CD4-positive, alpha-beta T cell treated with Interferon gamma for 1 hour (primary cell): ENCODE measurements at places on chromosomes 2 and 18.
A peak's percentile ranks its signal among the peaks of the same experiment; 100 is the strongest.

DNA sequence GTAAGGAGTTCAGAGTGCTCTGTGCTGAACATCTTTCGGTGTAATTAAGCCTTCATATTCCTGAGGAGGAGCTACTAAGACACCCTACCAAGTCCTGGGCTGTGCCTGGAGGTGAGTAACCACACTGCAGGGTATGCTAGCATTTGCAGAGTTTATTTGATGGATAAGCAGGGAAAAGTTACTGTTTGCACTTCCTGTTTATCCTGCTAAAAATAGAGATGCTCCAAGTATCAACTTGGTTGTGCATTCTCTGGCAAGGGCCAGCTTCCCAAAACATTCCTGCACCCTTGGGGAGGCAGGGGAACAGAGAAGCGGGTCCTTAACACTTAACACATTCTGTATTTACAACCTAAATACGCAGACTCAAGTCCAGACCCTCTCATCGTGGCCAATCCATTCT, 49.8 kb downstream of the PARD6G start:
- no peak for DNase-seq

GRCh38 chr2:70046534-70046933, 40.7 kb upstream of the PCBP1 start:
- peak; percentile 39 for DNase-seq

- no peak for DNase-seq
These were observed 200.8 kb upstream of the SIX3 start for GRCh38 chr2:44740678-44741077.

- DNase-seq = no peak
These were observed 8.3 kb downstream of the KCNF1 start for GRCh38 chr2:10919771-10920621.

DNA sequence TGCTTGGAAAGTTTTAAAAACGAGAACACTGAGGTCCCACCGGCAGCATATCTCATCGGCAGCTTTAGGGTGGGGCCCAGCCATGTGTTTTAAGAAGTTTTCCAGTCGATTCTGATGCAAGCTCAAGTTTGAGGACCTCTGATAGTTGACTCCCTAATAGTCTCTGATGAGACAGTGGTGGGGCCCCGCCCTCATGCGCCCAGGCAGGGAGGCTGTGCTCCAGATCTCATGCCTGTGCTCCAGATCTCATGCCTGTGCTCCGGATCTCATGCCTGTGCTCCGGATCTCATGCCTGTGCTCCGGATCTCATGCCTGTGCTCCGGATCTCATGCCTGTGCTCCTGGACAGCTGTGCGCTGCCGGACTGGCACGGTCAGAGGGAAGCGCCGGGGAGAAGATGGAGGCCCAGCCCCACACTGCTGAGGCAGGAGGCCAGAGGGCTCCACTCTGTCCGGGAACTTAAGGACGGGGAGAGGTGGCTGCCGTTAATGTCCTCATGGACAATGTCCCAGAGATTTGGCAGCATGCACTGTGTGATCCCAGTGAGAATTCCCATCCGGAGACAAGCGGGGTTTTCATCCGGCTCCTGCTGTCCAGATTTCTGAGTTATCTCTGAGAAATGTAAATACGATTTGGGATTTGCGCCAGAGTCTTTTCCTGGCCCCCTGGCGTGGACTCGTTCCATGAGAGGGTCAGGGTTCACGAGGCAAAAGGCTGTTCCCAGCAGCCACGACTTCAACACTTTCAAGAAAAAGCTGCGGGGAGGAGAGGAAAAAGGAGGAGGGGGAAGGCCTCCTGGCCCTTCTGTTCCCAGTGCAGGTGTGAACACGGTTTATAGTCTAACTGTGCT, 9.4 kb upstream of the COLEC11 start:
- no peak for DNase-seq

- no peak for DNase-seq
These were observed 58.6 kb downstream of the ADCYAP1 start for GRCh38 chr18:963276-963675.

DNA sequence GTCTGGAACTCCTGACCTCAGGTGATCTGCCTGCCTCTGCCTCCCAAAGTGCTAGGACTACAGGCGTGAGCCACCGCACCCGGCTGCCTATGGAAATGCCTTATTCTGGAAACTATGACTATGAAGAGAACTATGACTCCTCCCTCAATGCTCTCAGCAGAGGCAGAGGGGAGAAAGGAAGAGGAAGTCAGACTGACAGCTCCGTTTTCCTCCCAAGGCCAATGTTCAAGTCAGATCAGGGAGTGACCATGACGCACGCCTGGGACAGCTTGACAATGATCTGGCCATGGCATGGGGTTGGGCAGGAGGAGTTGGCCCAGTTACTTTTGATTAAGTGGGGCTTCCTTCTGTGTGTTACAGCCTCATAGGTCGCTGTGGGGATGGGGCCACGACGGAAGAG, 44.3 kb upstream of the MRPL33 start:
- peak; percentile 17 for DNase-seq

DNA sequence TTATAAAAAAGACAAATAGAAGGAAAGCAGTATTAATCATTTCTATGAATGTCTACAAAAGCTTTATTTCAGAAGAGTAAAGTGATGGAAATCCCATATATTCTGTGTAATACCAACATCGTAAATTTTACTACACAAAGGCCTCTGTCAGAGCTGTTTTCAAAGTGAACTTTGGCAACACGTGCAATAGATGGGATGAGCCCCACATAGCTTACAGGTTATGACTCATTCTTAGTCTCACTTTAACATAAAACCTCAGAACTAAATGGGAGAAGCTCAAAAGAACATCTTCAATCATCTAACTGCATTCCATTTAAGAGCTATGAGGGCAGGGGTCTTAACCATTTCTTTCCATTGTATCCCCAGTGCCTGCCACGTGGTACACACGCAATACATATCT, 11.5 kb downstream of the VPS4B start:
- no peak for DNase-seq

GRCh38 chr2:71788186-71788525, 334.8 kb downstream of the DYSF start:
- DNase-seq = no peak

- DNase-seq = no peak
These were observed 506.8 kb upstream of the ZEB2 start for GRCh38 chr2:145026456-145027455.

DNA sequence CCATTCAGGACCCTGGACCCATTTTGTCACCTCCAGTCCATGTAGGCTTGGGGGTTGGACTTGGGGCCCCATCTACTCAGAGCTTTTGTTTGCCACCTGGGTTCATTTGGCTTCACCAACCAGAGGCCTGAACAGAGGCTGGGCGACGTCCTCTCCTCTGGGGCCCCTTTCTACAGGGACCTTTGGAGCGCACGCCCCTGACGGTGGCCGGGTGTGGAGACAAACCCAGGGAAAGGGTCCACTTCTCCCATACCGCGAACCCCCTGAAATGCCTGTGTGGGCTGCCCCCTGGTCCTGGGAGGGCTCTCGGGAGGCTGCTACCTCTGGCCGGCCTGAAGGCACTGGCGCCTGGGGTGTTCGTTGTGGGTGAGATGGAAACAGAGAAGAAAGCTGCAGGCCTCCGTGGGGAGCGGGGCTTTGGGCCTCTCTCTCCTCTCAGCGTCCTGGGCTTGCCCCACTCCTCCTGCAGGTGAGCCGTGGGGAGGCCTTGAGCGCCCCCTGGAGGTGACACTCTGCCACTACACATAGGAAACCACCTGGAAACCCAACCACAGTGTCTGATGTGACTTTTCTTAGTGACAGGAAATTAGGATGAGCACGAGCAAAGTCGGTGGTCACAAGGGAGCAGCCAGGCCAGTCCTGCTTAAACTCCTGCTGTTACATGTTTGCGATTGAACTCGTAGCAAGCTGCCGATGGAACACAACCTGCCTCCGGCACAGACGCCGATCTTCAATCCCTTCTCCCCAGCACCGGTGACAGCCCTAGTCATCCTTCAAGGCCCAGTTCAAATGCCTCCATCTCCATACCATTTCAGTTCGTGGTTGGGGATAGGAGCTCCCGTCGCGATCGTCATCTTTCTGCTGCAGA, 12.0 kb upstream of the NTSR2 start:
- DNase-seq = peak; percentile 8

- no peak for DNase-seq
These were observed 166.2 kb upstream of the MAP3K20 start for GRCh38 chr2:172909454-172909853.

- DNase-seq = no peak
These were observed 261.3 kb downstream of the MBD5 start for GRCh38 chr2:148282201-148282600.

DNA sequence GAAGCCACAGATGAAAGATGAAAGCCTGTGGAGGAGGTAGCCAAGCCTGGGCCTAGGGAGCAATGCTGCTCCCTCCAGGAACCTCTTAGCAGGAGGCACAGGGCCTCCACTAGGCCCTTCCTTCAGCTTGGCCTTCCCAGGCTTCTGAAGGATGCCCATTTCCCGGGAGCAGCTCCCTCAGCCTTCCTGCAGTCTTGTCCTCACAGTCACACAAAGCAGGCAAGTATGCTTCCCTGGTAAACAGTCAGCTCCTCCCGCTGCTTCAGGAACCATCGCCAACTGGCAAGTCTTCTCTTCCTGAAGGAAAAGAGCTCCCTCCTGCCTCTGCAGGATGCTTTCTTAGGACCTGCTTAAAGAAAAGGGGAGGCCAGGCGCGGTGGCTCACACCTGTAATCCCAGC, 53.2 kb downstream of the SMAD7 start:
- no peak for DNase-seq

DNA sequence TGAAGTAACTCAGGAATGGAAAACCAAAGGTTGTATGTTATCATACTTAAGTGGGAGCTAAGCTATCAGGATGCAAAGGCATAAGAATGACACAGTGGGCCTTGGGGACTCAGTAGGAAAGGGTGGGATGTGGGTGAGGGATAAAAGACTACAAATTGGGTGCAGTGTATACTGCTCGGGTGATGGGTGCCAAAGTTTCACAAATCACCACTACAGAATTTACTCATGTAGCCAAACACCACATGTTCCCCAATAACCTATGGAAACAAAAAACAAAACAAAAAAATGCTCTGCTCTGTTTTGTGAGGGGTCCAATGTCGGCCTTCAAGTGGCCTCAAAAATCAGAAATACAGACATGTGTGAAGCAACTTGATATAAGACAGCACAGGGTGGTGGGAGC, 8.9 kb upstream of the RNF144A start:
- no peak for DNase-seq

- DNase-seq = no peak
These were observed 504.8 kb downstream of the PIK3C3 start for GRCh38 chr18:42459873-42460272.

GRCh38 chr2:165067643-165068486, 112.5 kb upstream of the SLC38A11 start:
- no peak for DNase-seq

DNA sequence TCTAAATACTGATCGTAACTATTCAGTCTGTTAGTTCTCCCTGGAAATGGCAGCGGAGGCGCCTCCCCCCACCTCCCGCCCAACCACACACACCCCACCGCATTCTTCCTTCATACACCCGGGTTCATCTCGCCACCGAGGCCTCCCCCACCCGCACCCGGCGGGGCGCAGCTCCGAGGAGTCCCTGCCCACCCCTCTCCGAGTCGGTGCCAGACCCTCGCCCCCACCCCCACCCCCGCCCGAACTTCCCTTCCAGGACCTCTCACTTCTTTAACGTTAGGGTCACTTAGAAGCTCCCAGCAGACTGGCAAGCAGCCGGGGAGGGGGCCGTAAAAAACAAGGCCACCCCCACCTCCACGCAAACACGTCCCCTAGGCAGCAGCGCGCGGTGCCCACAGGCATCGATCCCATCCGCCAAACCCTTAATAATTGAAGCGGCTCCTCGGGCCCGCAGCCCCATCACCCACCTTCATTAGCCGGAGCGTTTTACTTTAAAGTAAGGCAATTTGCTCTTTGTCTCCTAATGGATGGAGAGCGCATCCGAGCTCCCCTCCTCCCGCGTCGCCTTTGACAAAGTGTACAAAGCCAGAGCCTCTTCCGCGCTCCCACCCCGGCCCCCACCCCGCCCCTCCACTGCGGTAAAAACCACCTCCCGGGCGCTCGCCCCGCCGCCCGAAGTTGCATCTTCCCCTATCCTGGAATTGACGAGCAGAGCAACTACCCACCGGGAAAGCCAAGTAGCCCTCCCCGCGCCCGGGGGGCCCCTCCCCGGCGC, 624 bp downstream of the ZNF516 start:
- no peak for DNase-seq

DNA sequence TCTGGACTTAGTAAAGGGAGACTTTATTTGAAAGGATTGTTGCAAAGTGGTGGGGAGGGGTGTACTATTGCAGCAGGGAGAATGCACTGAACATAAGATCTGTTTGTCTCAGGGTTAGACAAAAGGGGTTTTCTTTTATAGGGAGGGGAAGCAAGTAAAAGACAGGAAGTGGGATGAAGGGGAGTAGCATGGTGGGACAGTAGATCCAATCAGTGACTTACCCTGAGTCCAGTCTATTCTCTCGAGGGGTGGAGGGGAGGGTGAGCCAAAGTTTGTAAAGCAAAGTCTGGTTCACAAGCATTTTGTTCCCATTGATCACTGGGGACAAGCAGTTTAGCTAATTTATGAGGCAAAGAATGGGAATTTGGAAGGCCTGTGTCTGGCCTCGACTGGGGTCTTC, 35.0 kb upstream of the CYP27C1 start:
- no peak for DNase-seq

DNA sequence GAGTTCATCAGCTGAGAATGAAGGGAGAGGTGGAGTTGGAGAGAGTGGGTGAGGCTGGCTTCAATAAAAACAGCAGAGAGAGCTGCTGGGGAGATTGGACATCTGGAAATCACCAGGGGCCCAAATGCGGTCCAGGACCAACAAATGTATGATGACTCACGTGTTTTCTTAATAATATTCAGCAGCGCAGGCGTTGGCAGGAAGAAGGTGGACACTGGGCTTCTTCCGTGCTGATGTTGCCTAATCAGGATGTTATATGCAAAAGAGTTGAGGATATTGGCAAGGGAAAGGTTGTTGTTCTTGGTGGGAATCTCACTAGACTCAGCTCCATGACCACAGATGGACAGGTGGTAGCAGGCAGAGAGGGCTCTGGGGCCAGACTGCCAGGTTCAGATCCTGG, 12.8 kb upstream of the PLA2R1 start:
- DNase-seq = no peak

DNA sequence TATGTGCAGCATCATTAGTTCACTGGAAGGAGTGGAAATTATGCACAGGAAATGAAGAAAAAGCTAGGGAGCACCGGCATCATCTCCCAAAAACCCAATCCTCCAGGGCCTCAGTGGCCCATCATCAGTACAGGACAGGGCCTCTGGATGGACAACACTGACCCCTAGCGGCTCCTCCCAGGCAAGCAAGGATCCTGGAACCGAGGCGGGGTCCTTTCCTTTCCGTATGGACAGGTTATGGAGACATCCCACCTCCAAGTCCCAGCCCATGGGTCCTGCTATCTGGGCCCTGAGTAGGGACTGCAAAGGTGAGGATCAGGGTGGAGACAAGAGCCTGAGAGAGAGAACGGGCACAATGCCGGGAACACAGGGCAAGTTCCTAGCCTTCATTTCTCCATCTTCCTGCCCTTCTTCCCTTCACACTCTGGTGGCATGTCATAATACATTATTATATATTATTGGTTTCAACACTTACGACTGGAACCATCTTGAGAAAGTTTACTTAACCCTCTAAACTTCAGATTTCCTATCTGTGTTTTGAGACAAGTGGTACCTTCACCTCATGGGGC, 68.2 kb downstream of the ZNF516 start:
- no peak for DNase-seq
